Mesenteric fat pad (tissue), 1 donor: ENCODE measurements at places on chromosomes 2 and 18.

DNA sequence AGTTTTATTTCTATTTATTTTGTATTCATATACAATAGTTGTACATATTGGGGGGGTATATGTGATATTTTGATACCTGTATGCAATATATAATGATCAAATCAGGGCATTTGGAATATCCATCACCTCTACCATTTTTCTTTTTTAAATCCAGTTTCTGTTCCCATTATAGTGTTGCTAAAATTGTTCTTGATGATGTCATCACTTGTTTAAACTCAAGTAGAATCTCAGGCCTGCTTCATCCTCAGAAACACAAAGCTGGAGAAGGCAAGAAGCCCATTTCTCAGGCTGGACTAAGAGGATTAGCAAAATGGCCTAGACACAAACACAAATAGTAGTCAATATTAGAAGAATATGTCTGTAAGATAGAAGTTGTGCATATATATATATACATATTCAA lies 747.1 kb upstream of the ACVR2A start:
- no peak for DNase-seq

GRCh38 chr2:62234755-62235655 lies 39.1 kb downstream of the B3GNT2 start:
- DNase-seq, result no peak

DNA sequence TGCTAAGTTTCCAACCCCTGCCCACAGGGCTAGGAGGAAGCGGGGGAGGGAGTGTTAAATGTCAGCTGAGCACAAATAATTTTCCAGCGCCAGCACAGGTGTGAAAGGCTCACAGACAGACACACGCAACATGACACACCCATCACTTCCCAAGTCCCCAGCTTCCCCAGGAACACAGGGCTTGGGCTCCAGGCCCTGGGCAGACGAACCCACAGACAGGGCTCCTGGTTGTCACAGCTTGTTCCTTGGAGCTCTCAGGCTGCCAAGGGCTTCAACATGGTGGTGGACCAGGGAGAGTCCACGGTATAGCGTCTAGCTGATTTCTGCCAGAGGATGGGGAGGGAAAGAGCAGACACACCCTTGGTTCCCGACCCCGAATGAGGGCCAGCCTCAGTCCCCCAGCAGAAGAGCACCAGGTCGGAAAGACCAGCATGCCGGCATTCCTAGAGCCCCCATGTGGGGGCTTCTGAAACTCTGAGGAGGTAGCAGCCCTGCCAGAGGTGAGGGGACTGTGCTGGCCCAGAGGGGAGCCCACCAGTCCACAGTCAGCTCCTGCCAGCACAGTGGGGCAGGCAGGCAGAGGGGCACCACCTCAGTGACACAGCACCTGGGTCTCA lies 1.9 kb downstream of the DUSP2 start:
- DNase-seq, result no peak

- no peak for DNase-seq
Measured at GRCh38 chr2:241895427-241895711, 25.8 kb downstream of the RTP5 start.

DNA sequence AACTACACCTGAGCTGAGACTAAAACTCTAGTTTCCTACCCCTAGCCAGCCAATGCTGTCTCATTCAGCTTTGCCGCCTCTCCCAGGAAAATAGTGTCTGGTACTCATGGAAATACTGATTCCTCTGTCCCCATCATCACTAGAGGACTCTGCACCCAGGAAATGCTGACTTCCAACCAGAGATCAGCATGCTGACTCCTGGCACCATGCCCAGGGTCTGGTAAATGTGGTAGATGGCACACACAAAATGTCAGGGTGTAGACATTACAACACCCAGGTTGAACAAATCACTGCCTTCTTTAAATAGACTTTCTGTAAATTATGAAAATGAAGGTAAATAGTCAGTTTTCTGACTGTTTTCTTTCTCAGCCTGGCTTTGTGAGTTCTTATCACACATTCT lies 307.3 kb upstream of the CHAC2 start:
- DNase-seq, result no peak

DNA sequence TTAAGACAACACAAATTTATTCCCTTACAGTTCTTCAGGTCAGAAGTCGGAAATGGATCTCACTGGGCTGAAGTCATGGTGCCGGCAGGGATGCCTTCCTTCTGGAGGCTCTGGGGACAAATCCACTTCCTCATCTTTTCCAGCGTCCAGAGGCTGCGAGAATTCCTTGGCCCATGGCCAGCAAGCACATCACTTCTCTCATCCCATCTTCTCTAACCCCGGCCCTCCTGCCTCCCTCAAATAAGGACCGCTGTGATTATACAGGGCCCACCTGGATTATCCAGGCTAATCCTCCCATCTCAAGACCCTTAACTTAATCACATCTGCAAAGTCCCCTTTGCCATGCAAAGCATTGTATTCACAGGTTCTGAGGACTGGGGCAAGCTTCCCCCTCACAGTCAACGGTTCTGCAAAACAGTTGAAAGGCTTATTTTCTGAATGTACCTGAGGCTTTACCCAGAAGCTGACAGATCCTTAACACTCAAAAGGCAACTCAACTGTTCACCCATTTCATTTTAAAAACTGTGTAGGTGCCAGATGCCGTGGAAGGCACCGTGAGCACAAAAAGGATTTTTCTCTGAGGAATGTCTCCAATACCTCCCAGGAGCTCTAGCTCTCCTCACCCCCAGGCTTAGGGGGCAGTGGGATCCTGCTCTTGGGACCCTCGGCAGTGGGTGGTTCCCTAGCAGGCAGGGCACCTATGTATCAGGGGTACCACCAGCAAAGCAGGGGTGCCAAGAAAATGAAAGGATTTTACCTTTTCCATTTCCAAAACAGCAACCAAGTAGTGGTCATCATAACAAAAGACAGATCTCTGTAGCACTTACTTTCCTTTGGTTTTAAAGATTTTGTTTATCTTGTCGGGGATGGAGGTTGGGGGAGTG lies 84.0 kb downstream of the KCTD1 start:
- no peak for DNase-seq
